Right renal cortex interstitium (tissue), 3 donors: ENCODE measurements at places on chromosomes 12 and 14. TPM values are rescaled to one million over a fixed set of nuclear protein-coding genes. Genes with fewer than 3 reads are reported as not detected.

Gene MAP3K9
- 3.9 TPM for polyA plus RNA-seq

DNA sequence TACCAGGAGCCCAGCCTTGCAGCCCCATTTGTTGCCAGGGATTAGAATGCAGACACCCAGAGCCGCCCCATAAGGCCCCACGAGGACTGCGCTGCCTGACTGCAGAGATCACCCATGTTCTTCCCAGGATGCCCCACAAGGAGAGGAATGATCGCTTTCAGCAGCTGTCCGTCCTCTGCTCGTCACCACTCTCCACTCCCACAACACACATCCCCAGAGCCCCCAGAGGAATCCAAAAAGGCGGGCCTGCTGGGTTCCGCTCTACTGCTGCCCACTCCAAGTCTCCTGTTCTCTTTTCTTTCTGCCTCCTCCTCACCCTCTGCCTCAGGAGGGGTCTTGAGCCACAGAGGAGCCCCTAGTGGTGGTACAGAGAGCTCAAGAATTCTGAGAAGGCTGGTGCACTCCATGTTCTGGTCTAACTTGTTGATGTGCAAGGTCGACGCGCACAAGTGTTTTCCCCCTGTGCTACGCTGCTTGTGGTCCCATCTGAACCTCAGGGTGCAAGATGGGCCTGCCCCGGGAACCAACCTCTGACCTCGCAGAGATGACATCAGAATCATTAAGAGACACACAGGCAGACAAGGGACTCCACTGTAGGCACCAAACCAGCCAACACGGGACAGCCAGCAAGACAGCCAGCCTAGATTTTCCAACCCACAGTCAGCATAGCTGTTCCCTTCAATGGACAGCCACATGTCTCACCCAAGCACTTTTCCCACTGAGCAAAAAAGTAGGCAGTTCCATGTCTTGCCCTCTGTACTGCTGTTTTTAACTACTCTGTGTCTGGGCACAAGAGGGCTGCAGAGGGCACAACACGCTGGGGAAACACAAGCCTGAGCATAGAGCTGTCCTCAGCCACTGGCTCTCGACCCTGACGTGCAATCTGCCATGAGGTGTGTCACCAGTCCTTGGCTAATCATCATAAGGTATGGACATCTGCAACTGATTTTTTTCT is 29.9 kb downstream of the PXN start:
- DNase-seq: no peak

Gene DPF3
- polyA plus RNA-seq: 4.4 TPM

GRCh38 chr14:98408024-98408555 is 863.9 kb downstream of the BCL11B start:
- DNase-seq: no peak

DNA sequence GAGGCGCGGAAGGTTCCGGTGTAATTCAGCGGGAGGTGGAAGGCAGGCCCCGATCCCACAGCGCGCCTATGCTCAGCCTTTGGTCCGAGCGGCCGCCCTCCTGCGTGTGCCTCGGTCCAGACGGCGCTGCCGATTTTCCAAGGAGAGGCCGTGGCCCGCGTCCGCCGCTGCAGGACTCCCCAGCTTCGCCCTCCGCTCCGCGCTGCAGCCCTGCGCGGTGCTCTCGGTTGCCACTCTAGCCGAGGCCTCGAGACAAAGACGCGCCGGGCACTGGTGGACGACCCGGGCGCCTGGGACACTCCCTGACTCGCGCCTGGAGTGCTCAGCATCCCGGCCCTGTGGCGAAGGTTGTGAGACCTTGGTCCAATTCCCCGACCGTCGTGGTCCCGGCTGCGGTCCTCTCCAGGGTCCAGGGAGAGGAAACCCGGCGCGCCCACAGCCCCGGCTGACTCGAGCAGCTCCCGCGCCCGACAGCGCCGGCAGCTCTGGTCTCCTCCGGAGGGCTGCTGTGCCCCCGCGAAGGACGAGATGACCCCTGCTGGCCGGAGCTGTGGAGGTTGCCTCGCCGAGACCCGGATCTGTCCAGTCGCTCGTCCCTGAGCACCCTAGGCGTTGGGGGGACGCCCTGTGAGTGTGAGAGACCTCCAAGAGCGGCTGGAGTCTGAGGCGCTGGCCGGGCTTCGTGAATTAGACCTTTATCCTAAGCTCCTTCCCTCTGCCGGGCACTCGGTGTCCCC is 6.5 kb downstream of the HOXC12 start:
- no peak for DNase-seq

DNA sequence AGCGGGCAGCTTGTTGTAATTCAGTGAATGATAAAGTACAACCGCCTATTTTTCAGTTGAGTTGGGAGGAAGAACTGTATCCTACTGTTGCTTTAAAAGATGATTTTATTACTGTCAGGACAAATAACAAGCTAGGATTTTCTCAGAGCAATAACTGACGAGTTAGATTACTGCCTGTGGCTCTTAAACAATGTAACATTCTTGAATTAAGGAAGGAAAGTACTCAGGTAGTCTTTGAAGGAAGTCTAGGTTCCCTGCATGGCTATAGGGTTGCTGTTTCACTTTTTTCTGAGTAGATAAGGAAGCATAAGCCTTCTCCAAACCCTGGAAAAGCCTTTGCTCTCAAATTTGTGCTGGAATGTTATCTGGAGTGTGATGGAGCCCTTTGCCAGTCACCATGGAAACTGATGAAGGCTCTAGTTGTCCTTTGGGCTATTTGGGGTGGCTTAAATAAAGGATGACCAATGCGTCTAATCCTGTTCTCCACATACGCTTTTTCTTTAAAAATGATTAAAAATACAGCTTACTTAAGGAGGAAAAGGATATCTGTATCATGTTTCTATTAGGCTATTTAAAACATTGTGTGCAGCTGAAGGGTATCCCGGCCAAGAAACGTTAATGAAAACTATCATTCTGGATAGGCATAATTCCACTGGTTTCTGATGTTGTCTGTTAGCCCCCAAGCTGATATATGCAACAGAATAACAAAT is 17.7 kb downstream of the NUBPL start:
- no peak for DNase-seq

DNA sequence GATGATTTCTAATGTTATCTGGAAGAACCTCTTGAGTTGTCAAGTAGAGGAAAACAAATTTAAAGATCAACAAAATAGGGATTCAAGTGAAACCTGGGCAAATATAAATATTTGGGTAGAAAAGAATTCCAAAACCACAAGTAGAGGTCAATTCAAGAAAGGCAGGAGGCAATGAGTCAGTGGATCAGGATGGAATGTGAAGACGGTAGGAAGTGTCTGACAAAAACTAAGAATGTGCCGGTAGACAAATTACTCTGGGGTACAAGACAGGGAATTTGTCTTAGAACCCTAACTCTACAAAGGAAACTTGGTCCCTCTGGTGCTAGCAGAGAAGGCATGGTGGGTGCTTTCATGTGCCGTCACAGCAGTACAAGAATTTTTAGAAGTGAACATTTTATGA is 13.6 kb downstream of the ABCD2 start:
- no peak for DNase-seq

GRCh38 chr14:61183196-61183885 is 97.8 kb downstream of the TMEM30B start:
- no peak for DNase-seq

DNA sequence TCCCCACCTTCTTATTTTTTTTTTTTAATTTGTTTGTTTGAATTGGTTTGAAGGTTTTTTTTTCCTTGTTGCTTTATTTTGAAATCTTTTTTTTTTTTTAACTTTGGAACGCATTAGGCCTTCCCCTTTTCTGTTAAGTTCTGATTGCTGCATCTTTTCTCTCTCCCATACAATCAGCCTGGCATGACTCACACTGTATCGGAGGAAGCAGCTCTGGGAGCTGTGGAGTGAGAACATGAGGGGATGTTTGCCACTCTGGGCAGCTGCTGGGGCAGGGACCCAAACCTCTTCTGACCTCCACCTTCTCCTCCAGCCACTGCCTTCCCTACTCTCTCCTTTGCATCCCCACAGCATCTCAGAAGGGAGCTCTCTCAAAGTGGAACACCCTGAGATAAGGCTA is 160.3 kb upstream of the FKBP4 start:
- DNase-seq: no peak

Gene SYNDIG1L
- 0.28 TPM for polyA plus RNA-seq

Gene MYBPC1
- polyA plus RNA-seq: not detected

GRCh38 chr12:116196226-116196625 is 81.3 kb downstream of the MED13L start:
- DNase-seq: no peak

- DNase-seq: no peak
Observed at GRCh38 chr12:49330631-49331379, 6.2 kb downstream of the C1QL4 start.

GRCh38 chr12:109844091-109844490 is 10.9 kb upstream of the TRPV4 start:
- no peak for DNase-seq

Gene SERPINA3
- polyA plus RNA-seq: 0.19 TPM

Gene GAPDH
- 2,005 TPM for polyA plus RNA-seq

DNA sequence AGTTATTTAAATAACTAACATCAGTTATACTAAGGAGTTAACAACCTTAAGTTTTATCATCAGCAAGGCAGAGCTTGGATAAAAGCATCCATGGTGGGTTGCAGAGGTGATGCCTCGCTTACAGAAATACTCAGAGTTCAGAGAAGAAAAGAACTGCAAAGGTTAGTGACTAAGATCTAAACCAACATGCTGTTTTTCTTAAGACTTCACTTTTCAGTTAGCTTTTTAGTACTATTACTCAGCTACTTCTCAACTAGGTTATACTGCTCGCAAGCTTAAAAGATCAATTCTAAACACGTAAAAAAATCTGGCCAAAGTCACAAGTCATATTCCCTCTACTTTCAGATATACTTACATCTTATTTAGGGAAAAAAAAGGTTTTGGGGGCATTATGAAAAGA is 2.8 kb downstream of the PPP1CC start:
- no peak for DNase-seq

DNA sequence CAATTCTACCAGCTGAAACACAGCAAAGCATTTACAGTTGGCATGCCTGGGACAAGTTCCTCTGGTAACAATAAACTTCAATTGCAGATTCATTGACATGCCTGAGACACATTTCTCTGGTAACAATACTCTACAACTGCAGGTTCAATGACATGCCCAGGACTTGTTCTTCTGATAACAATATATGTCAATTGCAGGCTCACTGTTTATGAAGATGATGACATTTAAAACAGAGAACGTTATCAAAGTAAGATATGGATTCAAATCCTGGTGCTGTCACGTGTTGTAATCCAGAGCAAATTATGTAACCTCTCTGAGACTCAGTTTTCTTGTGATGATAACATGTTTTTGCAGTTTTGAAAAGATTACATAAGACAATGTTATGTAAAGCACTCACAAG is 20.5 kb downstream of the KITLG start:
- no peak for DNase-seq

DNA sequence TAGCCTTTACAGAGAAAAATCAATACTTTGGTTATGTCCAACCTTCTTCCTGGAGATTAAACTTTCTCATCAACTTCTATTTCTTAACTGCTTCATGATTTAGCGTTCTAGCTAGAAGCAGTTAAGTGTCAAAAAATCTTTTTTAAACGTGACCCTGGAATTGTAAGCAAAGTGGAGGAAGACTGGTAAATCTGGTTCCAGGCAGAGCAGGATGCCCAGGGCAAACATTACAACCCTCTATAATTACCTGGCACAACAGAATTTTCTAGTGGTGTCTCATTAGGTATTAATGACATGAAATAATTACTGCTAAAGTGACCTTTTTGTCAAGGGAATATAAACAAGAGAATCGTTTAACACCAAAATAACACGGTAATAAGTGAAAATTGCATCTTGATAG is 320.8 kb downstream of the MED13L start:
- DNase-seq: no peak

- no peak for DNase-seq
Observed at GRCh38 chr12:20646239-20646827, 48.8 kb upstream of the SLCO1C1 start.

Gene IL26
- polyA plus RNA-seq: not detected

GRCh38 chr12:29552994-29553748 is 55.7 kb upstream of the OVCH1 start:
- DNase-seq: no peak

Gene RALGAPA1
- 47.5 TPM for polyA plus RNA-seq

- no peak for DNase-seq
Observed at GRCh38 chr14:73759183-73759713, 45.1 kb upstream of the PNMA1 start.

- DNase-seq: no peak
Observed at GRCh38 chr14:102891556-102891955, 30.9 kb upstream of the AMN start.

Gene MYO1H
- polyA plus RNA-seq: 1.4 TPM

DNA sequence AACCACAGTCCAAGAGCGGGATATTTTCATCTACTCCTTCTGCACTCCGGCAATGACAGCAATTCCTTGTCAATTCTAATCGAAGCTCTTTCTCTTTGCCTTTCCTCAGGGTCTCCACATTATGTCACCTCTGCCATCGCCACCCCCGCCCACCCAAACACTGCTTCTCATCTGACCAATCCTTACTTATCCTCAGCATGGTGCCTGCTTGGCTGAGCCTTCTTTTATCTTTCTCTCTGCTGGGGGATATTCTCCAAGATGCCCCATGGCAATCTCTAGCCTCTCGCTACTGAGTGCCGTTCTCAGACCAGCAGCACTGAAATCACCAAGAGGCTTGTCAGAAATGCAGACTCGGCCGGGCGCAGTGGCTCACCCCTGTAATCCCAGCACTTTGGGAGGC is 100.6 kb downstream of the PTPRB start:
- DNase-seq: no peak

Gene KSR2
- polyA plus RNA-seq: 0.89 TPM

DNA sequence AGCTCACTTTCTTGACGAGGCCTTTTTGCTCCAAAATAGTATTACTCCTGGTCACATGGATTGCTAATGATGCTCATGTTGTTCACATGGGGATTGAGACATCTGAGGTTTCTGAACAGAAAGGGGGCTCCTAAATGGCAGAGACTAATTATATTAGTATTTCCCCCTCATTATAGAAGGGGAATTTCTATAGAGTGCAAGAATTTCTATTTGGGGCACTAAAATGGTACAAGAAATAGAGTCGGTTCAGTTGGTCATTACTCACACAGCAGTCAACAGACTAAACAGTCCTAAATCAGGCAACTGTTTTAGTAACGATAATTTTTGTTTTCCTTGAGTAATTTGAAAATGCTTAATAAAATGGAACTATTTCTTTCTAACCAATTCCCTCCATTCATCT is 108.9 kb downstream of the DACT1 start:
- no peak for DNase-seq

DNA sequence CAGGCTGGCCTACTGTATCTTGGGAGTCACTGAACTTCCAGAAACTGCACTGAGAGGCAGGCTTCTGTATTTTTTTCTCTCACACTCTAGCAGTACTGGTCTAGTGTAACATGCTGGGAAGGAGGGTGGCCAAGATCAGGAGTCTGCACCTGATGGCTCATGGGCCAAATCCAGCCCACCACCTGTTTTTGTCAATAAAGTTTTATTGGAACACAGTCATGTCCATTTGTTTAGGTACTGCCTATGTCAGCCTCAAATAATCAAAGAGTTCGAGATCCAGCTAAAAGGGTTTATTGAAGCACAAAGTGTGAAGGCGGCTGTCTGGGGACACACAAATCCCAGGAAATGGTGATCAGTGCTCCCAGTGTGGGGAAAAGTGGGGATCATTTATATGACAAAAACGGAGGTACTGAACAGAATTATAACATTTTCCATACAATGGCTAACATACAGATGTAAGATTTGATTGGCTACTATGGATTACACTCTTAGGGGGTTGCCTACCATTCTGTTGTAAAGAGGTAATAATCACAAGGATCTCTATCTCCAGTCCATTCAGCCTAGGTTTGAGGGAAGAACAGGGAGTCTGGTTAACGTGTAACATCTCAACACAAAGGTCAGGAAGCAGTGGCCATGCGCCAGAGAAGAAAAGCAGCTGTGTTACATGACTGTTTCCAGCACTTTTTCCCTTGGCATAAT is 12.9 kb downstream of the USP30 start:
- peak; percentile 2 for DNase-seq

GRCh38 chr14:25607192-25607591 is 557.2 kb upstream of the STXBP6 start:
- no peak for DNase-seq
